Stimulated activated CD8-positive, alpha-beta memory T cell treated with anti-CD3 and anti-CD28 coated beads, Interleukin-7, amount 100 ng/mL, for 24 hours (primary cell): ENCODE measurements at places on chromosomes 12 and 14.

DNA sequence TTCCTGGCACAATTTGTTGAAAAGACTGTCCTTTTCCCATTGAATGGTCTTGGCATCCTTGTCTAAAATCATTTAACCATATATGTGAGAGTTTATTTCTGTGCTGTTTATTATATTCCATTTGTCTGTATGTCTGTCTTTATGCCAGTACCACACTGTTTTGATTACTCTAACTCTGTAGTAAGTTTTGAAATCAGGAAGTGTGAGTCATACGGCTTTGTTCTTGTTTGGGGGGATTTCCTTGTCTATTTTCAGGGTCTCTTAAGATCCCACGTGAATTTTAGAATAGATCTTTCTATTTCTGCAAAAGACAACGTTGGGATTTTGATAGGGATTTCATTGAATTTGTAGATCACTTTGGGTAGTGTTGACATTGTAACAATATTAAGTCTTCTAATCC lies 88.5 kb downstream of the MYRFL start:
- DNase-seq: no peak

- no peak for DNase-seq
Measured at GRCh38 chr14:23568021-23568599, 519 bp upstream of the AP1G2 start.

- peak; percentile 81 for DNase-seq
Measured at GRCh38 chr12:7108796-7109571, at the start of gene C1RL. TSS of gene C1RL (minus strand) at chr12:7109214. CDS start at chr12:7109180, 34 bp downstream.

GRCh38 chr12:51393676-51394545 lies 2.7 kb upstream of the GALNT6 start:
- peak; percentile 26 for DNase-seq

- no peak for DNase-seq
Measured at GRCh38 chr14:37470251-37470650, 124.8 kb downstream of the FOXA1 start.
